ENCODE measurements at places on chromosomes 1 and 21. TPM values are rescaled to one million over a fixed set of nuclear protein-coding genes. Genes with fewer than 3 reads are reported as not detected.

DNA sequence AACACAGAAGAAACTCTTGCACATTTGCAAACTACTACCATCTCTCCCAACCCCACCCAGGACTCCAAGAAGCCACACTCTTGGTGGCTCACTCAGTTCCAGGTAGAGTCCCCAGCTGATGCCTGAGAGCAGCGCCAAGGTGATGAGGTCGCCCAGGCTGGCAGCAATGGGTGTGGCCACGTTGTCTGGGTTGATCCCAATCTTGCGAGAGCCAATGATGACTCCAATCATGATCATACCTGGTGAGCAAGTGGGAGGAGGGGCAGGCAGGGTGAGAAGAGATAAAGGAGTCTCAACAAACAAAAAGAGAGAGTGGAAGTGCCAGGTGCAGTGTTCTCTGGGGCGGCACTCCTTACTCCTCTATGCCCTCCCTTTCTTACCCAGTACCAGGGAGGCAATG lies 14.4 kb downstream of the SLC41A1 start:
- no peak for DNase-seq

DNA sequence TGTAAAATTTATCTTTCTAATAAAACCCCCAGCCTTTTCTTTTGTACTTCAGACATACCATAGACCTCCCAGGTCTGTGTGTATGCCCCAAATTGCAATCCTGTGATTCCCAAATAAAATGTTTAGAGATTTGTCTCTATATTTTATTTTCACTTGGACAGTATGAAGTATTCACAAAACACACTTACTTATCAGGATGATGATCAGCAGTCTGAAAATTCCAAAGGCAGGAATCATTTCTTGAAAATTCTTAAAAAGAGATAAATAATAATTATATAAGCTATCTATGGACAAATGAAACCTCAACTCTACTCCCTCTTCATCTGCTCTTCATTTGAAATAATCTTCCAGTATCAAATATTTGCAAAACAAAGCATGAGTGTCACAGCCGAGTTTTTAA lies 11.6 kb upstream of the GJA9 start:
- DNase-seq: no peak

GRCh38 chr1:41317361-41317760 lies 43.9 kb upstream of the FOXO6 start:
- no peak for DNase-seq

DNA sequence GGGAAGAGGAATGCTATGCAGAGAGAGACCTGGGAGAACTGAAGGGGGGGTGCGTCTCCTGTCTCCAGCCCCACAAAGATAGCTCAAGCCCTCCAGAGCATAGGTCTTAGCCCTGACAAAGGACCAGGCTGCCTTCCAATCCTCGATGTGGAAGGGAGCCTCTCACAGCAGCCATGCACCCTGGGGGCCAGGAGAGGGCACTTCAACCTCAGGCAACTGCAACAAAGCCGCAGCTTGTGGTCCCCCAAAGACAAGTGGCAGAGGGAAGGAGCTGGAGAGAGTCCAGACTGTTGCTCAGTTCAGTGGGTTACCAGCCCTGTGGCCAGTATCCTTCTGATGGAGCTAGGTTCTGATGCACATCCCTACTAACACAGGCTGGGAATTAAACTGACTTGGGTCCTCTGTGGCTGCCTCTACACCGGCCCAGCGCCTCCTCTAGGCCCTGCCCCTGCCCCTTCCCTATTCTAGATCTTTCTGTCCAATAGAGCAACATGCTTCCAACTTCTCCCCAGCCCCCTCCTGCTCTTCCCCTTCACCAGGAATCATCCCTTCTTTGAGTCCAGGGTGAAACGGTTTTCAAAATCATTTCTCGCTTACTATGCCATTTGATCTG lies 100.7 kb upstream of the SPATA6 start:
- peak; percentile 5 for DNase-seq

Gene KCNQ4
- polyA plus RNA-seq: 35.5 TPM

All from forelimb muscle (tissue), 1 donor.